PC-3 (cell line): ENCODE measurements at places on chromosomes 16 and 17.

DNA sequence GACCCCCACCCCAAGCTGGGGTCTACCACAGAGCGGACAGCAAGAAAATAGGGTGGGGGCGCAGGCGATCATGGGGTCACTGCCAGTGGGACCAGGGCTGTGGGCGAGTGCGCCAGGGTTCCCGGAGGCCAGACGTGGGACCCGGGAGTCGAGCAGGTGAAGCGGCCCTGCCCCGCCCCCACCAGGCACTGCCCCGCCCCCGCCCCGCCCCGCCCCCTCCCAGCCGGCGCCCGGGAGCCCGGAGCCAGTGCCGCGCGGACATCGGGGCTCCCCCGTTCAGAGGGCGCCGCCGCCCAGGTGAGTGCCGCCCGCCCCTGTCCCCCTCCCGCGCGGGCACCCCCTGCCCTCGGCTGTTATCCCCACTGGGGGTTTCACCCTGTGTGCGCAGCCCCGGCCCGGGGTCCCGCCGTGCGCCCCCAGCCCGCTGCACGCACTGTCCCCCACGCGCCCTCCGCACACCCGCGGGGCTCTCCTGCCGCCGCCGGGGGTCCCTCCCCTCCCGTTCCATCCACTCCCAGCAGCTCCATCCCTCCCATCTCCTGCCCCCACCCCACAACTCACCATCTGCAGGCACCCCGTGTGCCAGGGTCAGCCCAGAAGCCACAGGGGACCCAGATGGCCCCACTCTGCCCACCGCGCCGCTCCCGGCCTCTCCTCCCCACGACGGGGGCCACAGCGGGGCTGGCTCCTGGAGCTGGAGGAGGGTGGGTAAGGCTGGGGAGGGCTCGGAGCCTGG, at the start of gene SSTR5:
Gene SSTR5, plus strand, starts transcription at position 222 of the 736 bp plus-strand sequence. CDS start 6,122 bp downstream, outside the sequence.
- no peak for DNase-seq

GRCh38 chr17:78114831-78115723, 13.5 kb downstream of the TMC6 start:
- no peak for DNase-seq

- DNase-seq: no peak
Observed at GRCh38 chr16:66265556-66266141, 100.8 kb upstream of the CDH5 start.

GRCh38 chr17:40846515-40847144, 20.4 kb downstream of the KRT12 start:
- DNase-seq: peak; percentile 61

DNA sequence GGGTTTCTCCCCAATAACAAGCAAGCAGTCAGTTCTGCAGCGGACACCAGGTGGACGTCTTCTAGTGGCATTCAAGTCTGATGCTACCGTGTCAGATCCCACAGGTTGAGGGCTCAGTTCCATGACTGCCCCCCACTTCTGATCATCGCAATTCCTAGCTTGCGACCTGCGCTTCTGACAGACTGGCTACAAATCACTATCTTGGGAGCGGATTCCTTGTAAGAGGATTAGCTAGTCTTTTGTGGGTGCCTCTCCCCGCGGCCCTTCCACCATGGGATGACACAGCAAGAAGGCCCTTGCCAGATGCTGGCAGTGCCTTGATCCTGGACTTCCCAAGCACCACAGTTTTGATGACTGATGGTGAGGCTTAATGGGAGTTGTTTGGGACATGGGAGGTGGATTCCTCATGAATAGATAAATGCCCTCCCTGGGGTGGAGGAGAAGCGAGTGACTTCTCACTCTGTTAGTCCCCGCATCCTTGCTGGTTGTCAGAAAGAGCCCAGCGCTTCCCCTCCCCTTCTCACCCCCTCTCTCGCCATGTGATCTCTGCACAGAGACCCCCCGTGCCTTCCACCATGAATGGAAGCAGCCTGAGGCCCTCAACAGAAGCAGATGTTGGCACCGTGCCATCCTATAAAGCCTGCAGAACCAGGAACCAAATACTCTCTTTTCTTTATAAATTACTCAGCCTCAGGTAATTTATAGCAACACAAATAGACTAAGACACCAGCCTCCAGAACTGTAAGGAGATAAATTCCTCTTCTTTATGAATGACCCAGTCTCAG, 19.1 kb downstream of the CDIP1 start:
- DNase-seq: no peak

GRCh38 chr16:27547851-27548250, 1.9 kb downstream of the GTF3C1 start:
- DNase-seq: no peak

DNA sequence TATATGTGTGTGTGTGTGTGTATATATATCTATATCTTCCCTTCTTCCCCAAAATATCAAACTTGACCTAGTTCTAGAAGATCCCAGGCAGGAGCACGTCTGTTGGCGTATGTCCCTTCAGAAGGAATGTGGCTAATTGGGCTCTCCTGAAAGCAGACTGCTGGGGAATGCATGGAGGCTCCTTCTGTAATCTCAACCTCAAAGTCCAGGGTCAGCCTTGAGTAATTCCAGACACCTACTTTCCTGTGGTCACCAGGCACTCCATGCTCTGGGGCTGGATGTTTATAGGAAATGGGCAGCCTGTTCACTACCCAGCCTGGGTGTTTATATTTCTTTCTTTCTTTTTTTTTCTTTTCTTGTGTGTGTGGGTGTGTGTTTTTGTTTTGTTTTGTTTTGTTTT, 13.4 kb downstream of the BCO1 start:
- no peak for DNase-seq

DNA sequence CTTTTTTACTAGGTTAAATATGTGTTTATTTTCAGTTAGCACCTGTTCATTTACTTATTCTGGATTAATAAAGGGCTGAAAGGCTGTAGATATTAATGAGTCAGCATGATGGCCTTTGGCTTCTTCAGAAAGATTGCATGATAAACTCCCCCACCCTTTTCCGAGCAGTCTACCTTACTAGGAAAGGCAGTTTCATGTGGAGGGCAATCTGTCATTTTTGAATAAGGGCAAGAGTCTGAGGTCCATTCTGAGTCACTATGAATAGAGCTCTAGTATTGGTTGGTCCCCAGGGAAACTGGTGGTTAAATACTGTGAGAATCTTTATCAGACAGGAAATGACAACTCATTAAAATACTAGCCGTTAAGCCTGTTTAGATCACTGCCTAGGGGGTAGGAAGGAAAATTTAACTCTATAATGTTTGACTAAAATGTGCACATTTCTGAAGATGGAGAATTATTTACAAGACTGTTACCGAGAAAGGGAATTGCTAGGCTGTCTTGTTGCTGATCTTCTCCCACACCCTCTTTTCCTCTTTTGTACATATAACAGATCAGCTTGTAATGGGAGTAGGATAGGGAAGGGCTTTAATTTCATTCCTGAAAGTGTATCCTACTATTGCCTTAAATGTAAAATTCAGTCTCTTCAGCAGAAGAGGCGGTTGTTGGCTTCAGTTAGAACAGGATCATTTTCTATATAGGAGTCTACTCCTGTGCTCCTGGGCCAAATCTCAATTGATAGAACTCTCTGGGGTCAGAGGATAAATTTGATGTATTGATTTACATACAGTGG, 63.3 kb downstream of the TUBD1 start:
- peak; percentile 100 for DNase-seq

DNA sequence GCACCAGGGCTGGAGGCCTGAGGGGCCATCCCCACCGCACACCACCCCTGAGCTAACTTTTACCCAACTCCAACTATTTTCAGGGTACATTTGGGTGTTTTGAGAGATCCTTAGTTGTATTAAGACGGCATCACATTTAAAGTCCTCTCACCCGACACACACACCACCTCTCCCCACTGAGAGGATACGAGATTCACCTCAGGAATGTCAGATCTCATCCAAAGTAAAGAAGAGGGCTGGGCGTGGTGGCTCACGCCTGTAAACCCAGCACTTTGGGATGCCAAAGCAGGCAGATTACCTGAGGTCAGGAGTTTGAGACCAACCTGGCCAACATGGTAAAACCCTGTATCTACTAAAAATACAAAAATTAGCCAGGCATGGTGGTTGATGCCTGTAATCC, 88.4 kb downstream of the RBFOX3 start:
- peak; percentile 23 for DNase-seq

DNA sequence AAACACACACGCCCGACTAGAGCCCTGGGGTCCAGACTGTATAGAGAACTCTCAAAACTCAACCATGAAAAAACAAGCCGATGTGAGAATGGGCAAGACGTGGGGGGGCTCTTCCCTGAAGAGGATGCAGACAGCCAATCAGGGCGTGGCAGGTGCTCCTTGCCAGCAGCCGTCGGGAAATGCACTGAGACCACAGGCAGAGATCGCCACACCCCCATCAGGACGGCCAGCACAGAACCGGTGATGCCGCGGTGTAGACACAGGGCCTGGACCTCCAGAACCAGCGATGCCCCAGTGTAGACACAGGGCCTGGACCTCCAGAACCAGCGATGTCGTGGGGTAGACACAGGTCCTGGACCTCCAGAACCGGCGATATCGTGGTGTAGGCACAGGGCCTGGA, 169.2 kb downstream of the LAT start:
- no peak for DNase-seq

GRCh38 chr16:84406006-84406963, 37.9 kb downstream of the ATP2C2 start:
- no peak for DNase-seq

GRCh38 chr16:63947022-63947421, 1174.8 kb downstream of the CDH11 start:
- DNase-seq: no peak

- DNase-seq: peak; percentile 39
Observed at GRCh38 chr16:75402821-75403475, 30.4 kb downstream of the CFDP1 start.

GRCh38 chr17:28369684-28370034, 448 bp downstream of the VTN start:
- no peak for DNase-seq

DNA sequence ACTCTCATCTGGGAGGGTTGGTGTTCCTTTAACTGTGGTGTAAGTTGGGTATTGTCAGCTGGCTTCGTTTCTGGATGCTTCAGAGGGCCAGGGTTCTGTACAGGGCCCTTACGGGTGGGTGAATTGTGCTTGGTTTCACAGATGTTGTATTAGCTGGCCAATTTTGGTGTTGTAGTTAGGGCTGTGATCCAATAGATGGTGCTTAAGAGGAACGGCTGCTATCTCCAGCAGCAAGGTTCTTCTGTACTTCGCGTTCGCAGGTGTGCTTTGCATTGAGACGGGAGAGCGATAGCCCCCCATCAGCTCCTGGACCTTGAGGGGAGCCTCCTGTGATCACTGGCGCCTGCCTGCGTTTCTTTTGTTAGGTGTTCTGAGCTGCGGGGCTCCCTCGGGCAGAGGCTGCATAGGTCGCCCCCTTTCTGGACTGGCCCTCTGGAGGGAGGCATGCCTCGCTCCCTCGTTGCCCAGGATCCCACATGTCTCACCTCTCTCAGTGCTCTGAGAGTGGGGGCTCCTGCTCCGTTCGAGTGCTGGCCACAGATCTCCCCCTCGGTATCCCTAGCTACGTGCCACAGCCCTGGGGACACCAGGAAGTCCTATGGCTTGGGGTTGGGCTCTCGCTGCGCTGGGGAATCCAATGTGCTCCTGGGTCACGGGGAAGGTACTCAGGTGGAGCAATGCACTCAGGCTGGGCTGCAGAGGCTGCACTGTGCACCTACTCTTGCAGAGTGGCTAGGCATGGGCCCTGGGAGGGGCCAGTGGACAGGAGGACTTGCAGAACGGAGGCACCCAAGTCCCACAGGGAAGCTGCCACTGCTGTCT, 837 bp upstream of the PRDM7 start:
- DNase-seq: peak; percentile 4

- DNase-seq: no peak
Observed at GRCh38 chr17:42568341-42569111, 1.6 kb downstream of the MLX start.

- DNase-seq: peak; percentile 12
Observed at GRCh38 chr16:1614456-1615102, 2.4 kb downstream of the CRAMP1 start.

DNA sequence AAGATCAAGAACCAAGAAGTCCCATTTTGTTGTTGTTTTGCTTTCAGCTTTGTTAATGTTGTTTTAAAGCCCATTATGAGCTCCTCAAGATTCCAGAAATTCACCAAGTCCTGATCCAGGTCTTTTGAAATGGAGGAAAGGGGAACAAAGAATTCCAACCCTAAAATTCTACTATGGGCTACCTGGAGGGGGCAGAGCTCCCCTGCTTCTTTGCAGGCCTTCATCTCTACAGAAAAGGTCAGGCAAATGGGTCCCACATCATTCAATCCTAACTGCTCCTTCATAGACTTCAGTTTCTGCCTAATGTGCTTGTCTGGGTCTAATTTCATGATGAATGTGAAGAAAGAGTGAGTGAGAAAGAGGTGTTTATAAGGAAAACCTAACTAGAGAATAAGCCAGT, 375.5 kb downstream of the TOX3 start:
- no peak for DNase-seq

- DNase-seq: peak; percentile 91
Observed at GRCh38 chr17:76408037-76408849, 23.8 kb downstream of the SPHK1 start.

- DNase-seq: no peak
Observed at GRCh38 chr16:5837007-5837670, 739.5 kb upstream of the EEF2KMT start.

DNA sequence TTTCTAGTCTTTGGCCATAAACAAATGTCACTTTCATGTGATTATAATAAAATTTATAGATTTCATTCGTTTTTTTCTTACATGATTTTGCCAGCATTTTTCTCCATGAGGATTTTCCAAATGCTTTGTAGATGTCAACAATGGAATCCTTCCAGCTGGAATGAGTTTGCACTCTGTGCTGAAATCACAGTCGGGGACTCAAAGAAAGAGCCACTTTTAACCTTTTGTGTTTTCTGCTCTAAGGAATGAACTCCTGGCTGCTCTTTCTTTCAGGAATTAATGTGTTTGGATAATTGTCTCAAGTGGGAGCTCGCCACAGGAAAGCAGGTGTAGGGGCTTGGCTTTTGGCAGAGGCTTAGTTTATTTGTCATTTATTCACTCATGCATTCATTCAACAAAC, 372.3 kb upstream of the SALL1 start:
- DNase-seq: no peak

DNA sequence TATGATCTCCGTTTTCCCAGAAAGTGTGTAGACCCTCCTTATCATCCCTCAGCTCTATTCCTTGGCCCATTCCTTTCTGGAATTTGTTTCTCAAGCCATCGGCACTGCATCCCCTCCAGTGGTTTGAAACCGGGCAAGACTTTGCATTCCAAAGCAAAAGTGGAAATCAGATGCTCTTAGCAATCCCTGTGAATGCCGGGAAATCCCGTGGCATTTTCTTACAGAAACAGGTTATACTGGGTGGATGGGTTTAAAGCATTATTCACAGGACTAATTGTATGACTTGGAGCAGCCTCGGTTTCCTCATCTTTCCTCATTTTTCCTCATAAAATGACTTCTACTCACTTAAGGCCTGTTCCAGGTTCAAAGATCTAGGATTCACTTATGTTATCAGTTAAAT, 52.0 kb downstream of the MAP2K6 start:
- peak; percentile 85 for DNase-seq

GRCh38 chr17:10727192-10727591, 2.6 kb downstream of the TMEM220 start:
- DNase-seq: peak; percentile 2
